ENCODE measurements at places on chromosomes 2 and 18. TPM values are rescaled to one million over a fixed set of nuclear protein-coding genes. Genes with fewer than 3 reads are reported as not detected.

GRCh38 chr2:13034861-13035260, 318.1 kb downstream of the TRIB2 start:
- no peak for DNase-seq

- DNase-seq = no peak
These were observed 79.8 kb downstream of the PTGR3 start for GRCh38 chr18:75128911-75129716.

GRCh38 chr2:191217580-191217979, 27.6 kb upstream of the MYO1B start:
- no peak for DNase-seq

DNA sequence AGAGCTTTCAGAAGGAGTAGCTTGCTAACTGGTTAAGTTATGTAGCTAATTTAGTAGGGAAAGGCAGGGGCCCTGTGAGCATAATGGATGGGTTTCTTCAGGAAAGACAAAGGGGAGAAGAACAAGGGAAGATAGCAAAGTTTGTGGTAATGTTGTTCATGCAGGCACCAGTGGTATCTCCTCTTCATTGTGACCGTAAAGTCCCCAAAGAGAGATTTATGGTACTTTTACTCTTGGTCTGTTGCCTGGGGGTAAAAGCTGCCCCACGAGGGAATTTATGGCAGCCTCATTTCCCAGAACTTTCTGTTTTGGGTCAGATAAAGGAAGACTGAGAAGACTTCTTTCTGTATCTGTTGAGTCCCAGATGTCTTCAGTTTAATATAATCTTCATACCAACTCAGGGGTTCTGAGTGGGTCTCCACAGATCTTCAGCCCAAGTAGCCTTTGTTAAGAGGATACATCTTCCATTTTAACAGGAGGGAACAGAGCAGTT, 27.5 kb downstream of the MALT1 start:
- no peak for DNase-seq

- no peak for DNase-seq
These were observed 3.5 kb downstream of the FEV start for GRCh38 chr2:218981390-218981880.

- no peak for DNase-seq
These were observed 1012.4 kb upstream of the CRIM1 start for GRCh38 chr2:35343135-35343534.

GRCh38 chr2:142989273-142990204, 112.1 kb downstream of the KYNU start:
- no peak for DNase-seq

- no peak for DNase-seq
These were observed 120.4 kb downstream of the TDRD15 start for GRCh38 chr2:21244161-21244560.

GRCh38 chr2:223668302-223668998, 66.3 kb upstream of the SCG2 start:
- DNase-seq = no peak

The LOXHD1 gene
- 0.16 TPM for total RNA-seq

The SPATA3 gene
- total RNA-seq = not detected

The C2orf15 gene
- total RNA-seq = 3.7 TPM

The KCNE4 gene
- 3.7 TPM for total RNA-seq

The COL4A3 gene
- total RNA-seq = 0.16 TPM

Data from occipital lobe (tissue), 3 donors.